Activated CD4-positive, alpha-beta T cell treated with anti-CD3 and anti-CD28 coated beads, Interleukin-2, amount 10 ng/mL, durations not matched to agents 24 days and 14 days (primary cell): ENCODE measurements at places on chromosomes 1 and 21. TPM values are rescaled to one million over a fixed set of nuclear protein-coding genes. Genes with fewer than 3 reads are reported as not detected.

CD58 gene
- 26.5 and 31.0 TPM in 2 replicates for total RNA-seq

DNA sequence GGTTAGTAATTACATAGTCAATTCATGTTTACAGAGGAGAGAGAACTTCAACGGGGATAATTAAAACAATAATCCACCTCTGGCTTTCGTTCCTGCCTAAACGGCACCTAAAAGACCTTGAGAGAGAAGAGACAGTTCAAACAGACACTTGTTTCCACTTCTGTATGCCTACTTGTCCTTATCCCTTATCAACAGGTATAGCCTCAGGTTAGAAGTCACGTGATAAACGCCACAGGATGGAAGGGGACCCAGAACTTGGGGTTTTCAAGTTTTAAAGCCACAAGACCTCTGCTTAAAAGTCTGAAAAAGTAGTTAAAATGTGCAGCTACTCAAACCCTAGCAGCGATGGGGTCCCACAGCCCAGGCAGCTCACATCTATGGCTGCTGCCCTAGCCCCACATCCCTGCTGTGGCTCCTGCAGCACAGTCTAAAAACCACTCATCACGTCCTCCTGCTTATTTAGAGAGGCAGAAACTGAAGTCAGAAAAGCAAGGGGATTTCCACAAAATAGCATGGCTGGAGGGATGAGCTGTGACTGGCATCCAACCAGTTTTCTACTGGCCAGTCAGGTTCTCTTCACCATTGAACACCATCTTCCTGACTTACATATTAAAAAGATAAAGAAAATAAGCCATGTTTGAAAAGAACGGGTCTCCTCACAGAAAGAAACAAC, 51.2 kb upstream of the SEC16B start:
- DNase-seq = no peak
- no peak overlapping the region for H3K4me3 ChIP-seq
- no peaks in the 10 kb centered on the region for H3K27me3 ChIP-seq
- H3K36me3 ChIP-seq = no peaks in the 10 kb centered on the region
- H3K27ac ChIP-seq = no peak overlapping the region

OR2L5 gene
- not detected in 2 replicates for total RNA-seq

DNA sequence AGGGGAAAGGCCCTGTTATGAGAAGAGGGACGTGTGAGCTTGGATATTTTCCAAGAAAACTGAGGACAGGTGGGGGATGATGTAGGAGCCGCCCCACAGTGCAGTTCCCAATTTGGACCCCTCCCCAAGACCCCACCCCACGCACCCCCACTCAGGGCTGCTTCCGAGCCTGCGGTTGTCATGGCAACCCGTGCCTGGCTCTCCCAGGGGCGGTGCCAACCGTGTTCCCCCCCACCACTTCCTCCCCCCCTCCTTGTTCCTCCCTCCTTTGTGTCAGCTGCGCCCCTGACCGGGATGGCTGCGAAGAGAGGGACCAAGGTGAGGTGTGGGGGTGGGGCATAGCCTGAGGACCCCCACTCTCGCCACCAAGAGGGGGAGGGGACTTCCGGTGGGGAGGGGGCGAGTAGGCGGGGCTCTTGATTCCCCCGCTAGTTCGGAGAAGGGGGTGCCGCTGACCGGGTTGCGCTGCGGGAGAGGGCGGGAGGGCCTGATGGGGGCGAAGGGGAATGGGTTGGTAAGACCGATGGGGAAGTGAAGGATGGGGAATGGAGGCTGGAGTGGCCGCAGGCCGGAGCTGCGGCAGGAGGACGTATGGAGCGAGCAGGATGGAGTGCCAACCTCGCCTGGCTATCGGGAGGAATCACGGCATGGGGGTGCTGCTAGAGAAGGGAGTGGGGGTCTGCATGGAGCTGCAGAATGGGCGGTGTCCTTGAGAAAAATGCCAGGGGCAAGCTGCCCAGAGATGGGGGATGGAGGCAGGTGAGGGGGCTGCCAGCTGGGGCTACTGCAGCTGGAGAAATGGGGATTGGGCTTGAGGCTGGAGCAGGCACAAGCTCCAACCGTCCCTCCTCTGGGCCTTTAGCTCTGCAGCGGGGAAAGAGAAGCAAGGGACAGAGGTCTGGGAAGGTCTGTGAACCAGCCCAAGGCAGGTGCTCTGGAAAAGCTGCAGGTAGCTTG, 953 bp downstream of the TRIM46 start:
- peaks cover 45% of the 10 kb centered on the region for H3K4me1 ChIP-seq
- H3K27me3 ChIP-seq = peaks cover 6% of the 10 kb centered on the region
- H3K4me3 ChIP-seq = peak overlapping the region; percentile 99

TRIM67 gene
- total RNA-seq = not detected in 2 replicates

GRCh38 chr1:50155541-50155940, 46.8 kb downstream of the ELAVL4 start:
- H3K36me3 ChIP-seq = no peaks in the 10 kb centered on the region
- H3K4me3 ChIP-seq = no peak overlapping the region
- H3K27me3 ChIP-seq = no peaks in the 10 kb centered on the region
- no peak for DNase-seq
- no peaks in the 10 kb centered on the region for H3K4me1 ChIP-seq
- no peak overlapping the region for H3K27ac ChIP-seq

- no peak for DNase-seq
- H3K4me1 ChIP-seq = no peaks in the 10 kb centered on the region
- no peak overlapping the region for H3K4me3 ChIP-seq
- H3K36me3 ChIP-seq = no peaks in the 10 kb centered on the region
These were observed 163.0 kb upstream of the KAZN start for GRCh38 chr1:14435368-14436023.

- peaks cover 33% of the 10 kb centered on the region for H3K4me1 ChIP-seq
- peak overlapping the region; percentile 1 for H3K4me3 ChIP-seq
- no peaks in the 10 kb centered on the region for H3K27me3 ChIP-seq
- H3K36me3 ChIP-seq = peaks cover 9% of the 10 kb centered on the region
- no peak for DNase-seq
These were observed 153.8 kb upstream of the C1orf105 start for GRCh38 chr1:172266528-172267174.

BSND gene
- total RNA-seq = not detected in 2 replicates

- H3K4me3 ChIP-seq = no peak overlapping the region
- H3K4me1 ChIP-seq = no peaks in the 10 kb centered on the region
- no peak for DNase-seq
- H3K27ac ChIP-seq = no peak overlapping the region
- peaks cover 3% of the 10 kb centered on the region for H3K27me3 ChIP-seq
These were observed 16.3 kb upstream of the MTARC1 start for GRCh38 chr1:220770245-220770913.

C1QB gene
- total RNA-seq = not detected in 2 replicates

- no peak for DNase-seq
- H3K4me3 ChIP-seq = no peak overlapping the region
- no peaks in the 10 kb centered on the region for H3K27me3 ChIP-seq
- H3K36me3 ChIP-seq = no peaks in the 10 kb centered on the region
- H3K27ac ChIP-seq = no peak overlapping the region
These were observed 232.9 kb upstream of the USP25 start for GRCh38 chr21:15496911-15497310.

DNA sequence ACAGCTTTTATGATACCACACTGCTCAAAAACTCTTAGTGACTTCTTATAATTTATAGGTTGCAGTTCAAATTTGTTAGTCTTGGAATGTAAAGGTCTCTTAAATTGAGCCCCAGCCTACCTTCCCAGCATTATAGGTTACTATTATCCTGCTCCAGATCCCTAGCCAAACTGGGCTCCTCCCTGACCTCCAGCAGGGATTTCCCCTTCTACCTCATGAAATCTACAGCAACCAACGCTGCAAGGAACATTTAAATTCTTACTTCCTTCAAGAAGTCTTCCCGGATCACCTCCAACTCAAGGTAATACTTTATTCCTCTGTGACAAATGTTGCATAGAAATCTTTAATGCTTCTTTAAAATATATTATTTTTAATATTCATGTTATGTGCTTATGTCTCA, 255.1 kb upstream of the C1orf105 start:
- H3K4me1 ChIP-seq = peaks cover 2% of the 10 kb centered on the region
- no peaks in the 10 kb centered on the region for H3K27me3 ChIP-seq
- H3K27ac ChIP-seq = no peak overlapping the region
- H3K4me3 ChIP-seq = no peak overlapping the region
- peak; percentile 17 for DNase-seq

DNA sequence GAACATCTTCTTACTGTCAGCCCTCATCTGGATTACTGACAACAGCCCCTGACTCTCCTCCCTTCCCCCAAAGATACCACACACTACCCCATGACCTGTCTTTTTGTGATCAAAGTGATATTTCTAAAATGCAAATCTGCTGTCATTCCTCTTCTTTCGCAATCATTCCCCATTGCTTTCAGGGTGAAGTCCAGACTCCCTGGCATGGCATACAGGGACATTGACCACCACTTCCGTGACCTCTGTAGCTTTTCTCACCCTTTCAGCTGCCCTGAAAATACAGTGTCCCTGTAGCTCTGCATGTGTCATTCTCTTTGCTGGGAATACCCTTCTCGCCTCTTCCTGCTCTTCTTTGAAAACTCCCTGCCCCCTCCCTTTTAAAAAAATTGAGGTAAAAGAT, 4.1 kb downstream of the SERINC2 start:
- peaks cover 4% of the 10 kb centered on the region for H3K4me1 ChIP-seq
- no peak overlapping the region for H3K4me3 ChIP-seq
- DNase-seq = no peak
- no peak overlapping the region for H3K27ac ChIP-seq
- peaks cover 38% of the 10 kb centered on the region for H3K27me3 ChIP-seq
- no peaks in the 10 kb centered on the region for H3K36me3 ChIP-seq

- H3K36me3 ChIP-seq = no peaks in the 10 kb centered on the region
- no peak for DNase-seq
- no peak overlapping the region for H3K4me3 ChIP-seq
- peaks cover 10% of the 10 kb centered on the region for H3K27me3 ChIP-seq
- no peaks in the 10 kb centered on the region for H3K4me1 ChIP-seq
These were observed 12.0 kb downstream of the PALMD start for GRCh38 chr1:99658031-99658290.

GRCh38 chr1:109277434-109278204, 5.3 kb downstream of the PSRC1 start:
- H3K4me1 ChIP-seq = peaks cover 17% of the 10 kb centered on the region
- no peak overlapping the region for H3K4me3 ChIP-seq
- H3K36me3 ChIP-seq = peaks cover 7% of the 10 kb centered on the region
- no peak overlapping the region for H3K27ac ChIP-seq
- H3K27me3 ChIP-seq = no peaks in the 10 kb centered on the region

RNU1-1 gene
- 1,962 and 2,189 TPM in 2 replicates for total RNA-seq

- H3K27me3 ChIP-seq = no peaks in the 10 kb centered on the region
- no peak overlapping the region for H3K4me3 ChIP-seq
- no peak for DNase-seq
- no peaks in the 10 kb centered on the region for H3K36me3 ChIP-seq
These were observed 99.4 kb downstream of the CAMTA1 start for GRCh38 chr1:6884652-6885153.

DNA sequence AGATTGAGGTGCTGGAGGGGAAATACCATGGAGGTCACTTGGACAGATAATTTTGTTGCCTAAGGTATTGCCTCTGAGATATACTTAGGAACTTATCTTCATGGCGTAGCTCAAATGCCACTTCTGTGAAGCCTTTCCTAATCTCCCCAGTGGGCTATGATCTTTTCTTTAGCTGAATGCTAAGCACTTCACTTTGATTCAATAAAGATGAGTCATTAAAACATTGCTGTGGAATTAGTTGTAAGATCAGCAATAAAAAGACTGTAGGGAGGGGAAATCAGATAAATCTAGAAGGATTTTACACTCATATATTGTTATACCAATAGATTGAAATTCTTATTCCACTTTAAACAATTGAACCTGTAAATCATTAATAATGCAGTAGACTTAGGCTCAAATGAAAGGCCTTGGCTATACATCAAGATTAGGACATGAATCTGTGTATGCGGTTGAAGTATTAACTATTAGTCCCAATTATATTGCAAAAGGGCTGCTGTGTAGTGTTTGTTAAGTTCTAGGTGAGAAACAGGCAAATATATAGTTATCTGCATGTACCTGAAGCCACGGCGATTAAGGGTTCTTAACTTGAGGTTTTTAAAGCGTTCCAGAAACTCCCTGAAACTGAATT, 19.2 kb upstream of the MAGOH start:
- H3K27ac ChIP-seq = no peak overlapping the region
- no peak for DNase-seq
- no peak overlapping the region for H3K4me3 ChIP-seq
- peaks cover 66% of the 10 kb centered on the region for H3K36me3 ChIP-seq
- H3K27me3 ChIP-seq = no peaks in the 10 kb centered on the region

FLG gene
- not detected in 2 replicates for total RNA-seq

GRCh38 chr1:211959221-211959620, 76.1 kb downstream of the INTS7 start:
- no peak for DNase-seq
- no peak overlapping the region for H3K27ac ChIP-seq
- peaks cover 7% of the 10 kb centered on the region for H3K4me1 ChIP-seq
- no peaks in the 10 kb centered on the region for H3K27me3 ChIP-seq
- peaks cover 73% of the 10 kb centered on the region for H3K36me3 ChIP-seq
- H3K4me3 ChIP-seq = no peak overlapping the region

DNA sequence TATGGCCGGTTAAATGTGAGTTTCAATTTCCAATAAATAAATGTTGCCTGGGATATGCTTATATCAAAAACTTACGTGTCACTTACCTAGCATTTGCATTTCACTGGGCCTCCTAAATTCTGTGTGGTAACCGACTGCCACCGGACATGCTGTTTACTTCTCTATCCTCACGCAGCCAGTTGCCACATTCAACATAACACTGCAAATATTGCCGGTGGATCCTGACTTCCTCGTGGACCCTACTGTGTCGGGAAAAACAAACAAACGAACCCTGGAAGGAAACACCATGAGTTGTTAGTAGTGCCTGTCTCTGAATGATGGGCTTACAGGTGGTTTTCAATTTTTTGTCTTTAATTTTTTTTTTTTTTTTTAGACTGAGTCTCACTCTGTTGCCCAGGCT, 54.1 kb downstream of the RIPK4 start:
- no peak overlapping the region for H3K27ac ChIP-seq
- peaks cover under 1% of the 10 kb centered on the region for H3K4me1 ChIP-seq
- DNase-seq = no peak
- H3K36me3 ChIP-seq = no peaks in the 10 kb centered on the region

DNA sequence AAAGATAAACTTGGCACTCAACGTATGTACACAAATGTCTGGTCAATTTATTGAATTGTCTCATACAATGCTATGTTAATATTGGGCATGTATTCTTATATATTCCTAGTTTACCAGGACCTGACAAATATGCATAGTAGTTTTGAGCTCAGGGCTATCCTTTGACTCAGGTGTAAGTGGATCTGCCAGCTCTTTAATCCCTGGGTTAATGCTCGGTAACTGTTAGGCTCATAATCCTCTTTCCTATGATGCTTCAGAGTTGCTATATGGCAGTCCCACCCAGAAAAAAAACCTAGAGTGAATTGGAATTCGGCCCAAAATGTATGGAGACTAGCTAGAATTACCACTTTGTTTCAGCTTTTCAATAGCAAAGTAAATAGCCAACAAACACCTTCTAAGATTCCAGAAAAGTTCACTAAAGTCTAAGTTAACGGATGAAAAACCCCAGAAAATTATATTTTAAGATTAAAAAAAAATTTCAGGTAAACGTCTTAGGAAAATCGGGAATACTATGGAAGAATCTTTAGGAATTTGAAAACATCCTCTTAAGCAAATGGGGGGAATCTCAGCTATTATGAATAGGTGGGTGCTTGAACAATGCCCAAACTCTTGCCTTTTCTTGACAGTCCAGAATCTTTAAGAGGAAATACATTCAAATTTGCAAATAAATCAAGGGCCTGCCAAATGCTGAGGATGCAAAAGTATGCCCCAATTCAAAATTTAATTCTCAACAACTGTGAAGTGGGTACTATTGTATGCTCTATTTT, 10.9 kb downstream of the H3-3A start:
- H3K27ac ChIP-seq = no peak overlapping the region
- peaks cover 11% of the 10 kb centered on the region for H3K4me1 ChIP-seq
- DNase-seq = no peak
- no peak overlapping the region for H3K4me3 ChIP-seq
- peaks cover 47% of the 10 kb centered on the region for H3K36me3 ChIP-seq
